ENCODE measurements at places on chromosomes 3 and 15. TPM values are rescaled to one million over a fixed set of nuclear protein-coding genes. Genes with fewer than 3 reads are reported as not detected.

GLDN gene
- total RNA-seq: 1.1 TPM

DAG1 gene
- total RNA-seq: 112 TPM

PAK2 gene
- total RNA-seq: 26.5 TPM

MAGEL2 gene
- 0.15 TPM for total RNA-seq

CDHR4 gene
- total RNA-seq: 0.26 TPM

ACTC1 gene
- not detected for total RNA-seq

STXBP5L gene
- 0.04 TPM for total RNA-seq

ARHGEF26 gene
- 5.5 TPM for total RNA-seq

SNTN gene
- not detected for total RNA-seq

FSIP1 gene
- total RNA-seq: 2.6 TPM

PYGO1 gene
- total RNA-seq: 4.8 TPM

TRPM1 gene
- total RNA-seq: not detected

MCTP2 gene
- 5.8 TPM for total RNA-seq

STX19 gene
- 0.30 TPM for total RNA-seq

FAM227B gene
- 1.6 TPM for total RNA-seq

CFAP20DC gene
- 4.5 TPM for total RNA-seq

HLTF gene
- total RNA-seq: 36.9 TPM

EEFSEC gene
- total RNA-seq: 10.0 TPM

SLC30A4 gene
- 1.8 TPM for total RNA-seq

DPPA2 gene
- total RNA-seq: 0.64 TPM

THOC7 gene
- 87.1 TPM for total RNA-seq

ATP13A5 gene
- not detected for total RNA-seq

PSMD6 gene
- 174 TPM for total RNA-seq

DNAH12 gene
- under 0.01 TPM for total RNA-seq

KLHL6 gene
- not detected for total RNA-seq

EIF2B5 gene
- total RNA-seq: 58.9 TPM

KBTBD13 gene
- not detected for total RNA-seq

GJD2 gene
- total RNA-seq: not detected

TP63 gene
- not detected for total RNA-seq

SOX14 gene
- total RNA-seq: not detected

RARB gene
- total RNA-seq: 0.94 TPM

CXCR6 gene
- total RNA-seq: not detected

SLC28A2 gene
- not detected for total RNA-seq

SLC9A9 gene
- total RNA-seq: 3.3 TPM

SHF gene
- total RNA-seq: 8.8 TPM

CCR3 gene
- not detected for total RNA-seq

NR2E3 gene
- 0.19 TPM for total RNA-seq

TXNRD3 gene
- total RNA-seq: 8.7 TPM

CCR1 gene
- 0.03 TPM for total RNA-seq

CCDC54 gene
- total RNA-seq: not detected
